Activated CD4-positive, alpha-beta T cell treated with anti-CD3 and anti-CD28 coated beads, Interleukin-2, amount 50 U/mL, for 16 hours (primary cell): ENCODE measurements at places on chromosomes 13 and 19.

DNA sequence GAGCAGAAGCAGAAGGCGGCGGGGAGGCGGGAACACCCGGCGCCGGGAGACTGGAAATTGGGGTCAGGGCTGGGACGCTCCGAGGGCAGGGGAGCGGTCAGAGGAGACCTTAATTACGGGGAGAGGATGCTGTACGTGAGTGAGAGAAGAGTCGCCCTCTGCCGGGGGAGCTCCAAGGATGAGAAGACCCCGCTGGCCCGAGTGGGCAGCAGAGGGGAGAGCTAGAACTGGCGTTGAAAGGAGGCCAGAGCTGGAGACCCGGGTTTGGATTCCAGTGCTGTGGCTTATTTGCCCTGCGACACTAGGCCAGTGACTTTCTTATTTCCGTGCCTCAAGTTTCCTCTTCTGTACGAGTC is 536 bp downstream of the FAM32A start:
- DNase-seq, result no peak

- DNase-seq, result no peak
These were observed 40.0 kb upstream of the FOXO1 start for GRCh38 chr13:40706439-40706838.

DNA sequence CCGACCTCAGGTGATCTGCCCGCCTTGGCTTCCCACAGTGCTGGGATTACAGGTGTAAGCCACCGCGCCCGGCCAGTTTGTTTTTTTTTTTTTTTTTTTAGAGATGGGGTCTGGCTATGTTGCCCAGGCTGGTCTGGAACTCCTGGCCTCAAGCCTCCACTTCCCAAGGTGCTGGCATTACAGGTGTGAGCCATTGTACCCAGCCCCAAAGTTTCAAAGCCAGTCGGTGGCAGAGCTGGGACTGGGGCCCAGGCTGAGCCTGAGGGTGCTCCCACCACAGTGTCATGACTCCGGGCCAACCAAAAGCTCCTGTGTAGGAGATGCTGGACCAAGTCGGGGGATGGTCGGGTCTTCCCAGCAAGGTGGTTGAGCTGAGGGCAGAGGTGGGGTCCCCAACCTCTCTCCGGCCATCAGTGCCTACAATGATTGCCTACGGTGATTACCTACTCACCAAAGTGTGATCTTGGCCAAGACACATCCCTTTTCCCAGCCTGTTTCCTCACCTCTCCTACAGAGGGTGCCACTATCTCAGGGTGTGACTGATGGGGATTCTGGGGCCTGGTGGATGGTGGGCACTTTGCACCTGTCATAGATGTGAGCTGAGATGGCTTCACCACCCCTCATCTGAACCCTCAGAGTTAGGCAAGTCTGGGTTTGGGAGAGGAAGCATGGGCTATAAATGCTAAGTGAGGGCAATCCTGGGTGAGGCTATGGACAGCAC is 5.9 kb upstream of the SAMD1 start:
- no peak for DNase-seq

DNA sequence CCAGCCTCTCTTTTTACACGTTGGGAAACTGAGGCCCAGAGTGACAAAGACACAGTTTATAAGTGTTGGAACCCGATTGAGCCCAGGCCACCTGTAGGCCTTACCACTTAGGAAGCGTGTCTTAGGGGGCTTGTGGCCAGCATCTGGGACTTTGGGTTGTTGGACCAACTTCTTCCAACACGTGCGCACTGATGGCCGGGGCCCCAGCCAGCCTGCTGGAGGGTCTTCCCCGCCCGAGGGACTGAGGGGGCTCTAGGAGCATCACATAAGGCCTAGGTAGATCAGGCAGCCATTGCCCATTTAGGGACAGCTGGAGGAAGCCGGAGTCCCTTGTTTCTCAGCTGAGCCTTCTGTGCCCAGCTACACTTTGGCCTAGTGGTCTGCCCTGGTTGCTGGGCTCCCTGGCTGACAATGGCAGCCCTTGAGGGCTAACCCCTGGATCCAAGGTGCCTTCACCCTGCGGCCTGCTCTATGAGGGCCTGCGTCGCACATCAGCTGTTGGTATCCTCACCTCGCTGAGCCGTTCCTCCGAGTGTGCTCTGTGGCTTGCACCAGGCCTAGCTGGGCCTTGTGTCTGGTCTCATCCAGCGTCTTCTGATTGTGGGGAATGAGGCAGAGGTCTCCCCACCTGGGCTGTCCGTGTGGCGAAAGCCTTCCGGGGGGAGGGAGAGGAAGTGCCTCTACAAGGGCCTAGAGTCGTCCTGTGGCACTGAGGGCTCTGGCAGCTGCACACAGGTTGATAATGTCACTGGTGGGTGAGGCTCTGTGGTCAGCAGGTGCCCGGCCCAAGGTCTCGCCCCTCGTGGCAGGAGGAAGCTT is 1.2 kb downstream of the RAB11B start:
- no peak for DNase-seq

- DNase-seq, result peak; percentile 76
These were observed 454 bp downstream of the BLVRB start for GRCh38 chr19:40465025-40465556.

- DNase-seq, result no peak
These were observed 38.6 kb downstream of the ELL start for GRCh38 chr19:18483119-18483890.

- peak; percentile 48 for DNase-seq
These were observed 6.3 kb upstream of the JUNB start for GRCh38 chr19:12784871-12785430.

GRCh38 chr19:7894612-7895309 is 6.5 kb downstream of the LRRC8E start:
- no peak for DNase-seq

GRCh38 chr13:93416736-93417355 is 190.2 kb downstream of the GPC6 start:
- no peak for DNase-seq

GRCh38 chr13:49954674-49955455 is 18.7 kb upstream of the SPRYD7 start:
- DNase-seq, result no peak

DNA sequence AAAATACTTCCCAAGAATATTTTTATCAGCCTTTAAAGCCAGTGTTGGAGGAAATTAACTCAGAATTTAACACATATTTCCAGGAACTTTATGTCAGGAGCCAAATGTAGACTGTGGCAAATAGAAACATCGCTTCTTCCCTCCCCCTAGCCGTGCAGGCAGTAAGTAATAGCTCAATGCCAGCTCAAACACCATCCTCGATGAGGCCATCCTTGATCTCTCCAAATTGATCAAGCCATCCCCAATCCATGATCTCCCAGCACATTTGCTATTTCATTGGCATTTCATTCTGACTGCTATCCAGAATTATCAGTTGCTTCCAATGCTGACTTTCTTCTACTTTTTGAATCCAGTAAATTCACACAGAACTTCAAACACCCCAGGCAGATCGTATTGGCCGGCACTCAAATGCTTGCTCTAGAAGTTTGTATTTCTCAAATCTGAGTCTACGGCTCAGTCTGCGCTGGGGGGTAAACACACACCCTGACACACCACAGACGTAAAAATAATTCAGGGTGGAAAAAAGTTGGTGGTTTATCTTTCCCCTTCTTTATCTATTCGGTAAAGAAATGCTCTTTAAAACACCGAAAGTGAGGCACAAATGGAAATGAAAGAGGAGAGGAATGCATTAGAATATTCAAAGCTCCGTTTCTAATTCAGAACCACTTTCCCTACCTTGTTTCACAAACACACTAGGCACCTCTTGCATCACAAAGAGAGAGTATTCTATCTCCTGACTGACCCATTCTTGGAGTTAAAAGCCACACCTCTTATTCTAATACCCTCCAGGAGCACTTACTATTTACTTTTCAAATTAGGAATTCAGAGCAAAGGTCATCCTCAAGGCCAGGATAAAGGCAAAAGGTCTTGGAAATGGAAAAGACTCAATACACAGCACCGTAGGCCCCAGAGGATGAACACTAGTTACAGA is 991 bp downstream of the OBI1 start:
- no peak for DNase-seq

DNA sequence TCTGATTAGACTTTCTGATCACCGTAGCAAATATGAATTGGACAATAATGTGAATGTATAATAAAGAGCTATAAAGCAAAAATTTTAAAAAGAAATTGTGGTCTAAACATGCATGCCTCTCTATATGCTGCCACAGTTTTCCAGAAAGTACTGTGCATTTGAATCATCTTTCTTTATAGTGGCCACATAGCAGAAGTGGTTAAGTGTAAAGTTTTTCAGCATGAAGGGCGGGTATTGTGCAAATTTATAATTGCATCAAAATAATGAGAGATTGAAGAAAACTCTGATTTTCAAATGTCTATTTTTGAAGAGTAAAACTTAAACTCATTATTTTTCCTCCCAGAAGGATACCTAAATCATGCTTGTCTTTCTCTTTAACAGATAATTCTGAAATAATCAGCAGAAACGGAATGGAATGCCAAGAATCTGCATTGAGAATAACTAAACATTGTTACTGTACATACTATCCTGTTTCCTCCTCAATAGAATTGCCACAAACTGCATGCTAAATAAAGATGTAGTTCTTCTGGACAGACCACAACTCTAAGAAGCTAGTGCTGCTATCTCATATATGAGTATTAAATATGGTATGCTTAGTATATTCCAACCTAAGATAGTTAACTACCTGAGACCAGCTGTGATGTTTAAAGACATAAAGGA is 42.9 kb upstream of the RAP2A start:
- DNase-seq, result no peak

DNA sequence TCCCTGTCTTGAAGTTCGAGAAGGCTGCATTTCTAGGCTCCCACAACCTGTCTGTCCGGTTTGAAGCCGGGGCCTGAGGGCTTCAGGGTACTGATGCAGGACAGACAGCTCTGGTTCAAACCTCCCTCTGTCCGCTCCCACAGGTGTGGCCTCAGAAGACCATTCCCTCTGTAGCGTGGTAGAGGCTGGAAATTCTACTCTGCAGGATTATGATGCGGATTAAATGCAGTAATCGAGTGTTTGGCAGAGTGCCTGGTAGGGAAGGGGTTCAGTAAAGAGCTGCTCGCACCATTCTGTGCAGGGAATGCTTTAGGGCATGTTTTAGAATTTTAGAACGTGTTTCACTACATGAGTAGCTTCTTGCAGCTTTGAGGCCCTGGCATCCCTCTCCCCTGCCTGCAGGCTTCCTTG is 30.5 kb downstream of the PPP1R37 start:
- DNase-seq, result no peak

DNA sequence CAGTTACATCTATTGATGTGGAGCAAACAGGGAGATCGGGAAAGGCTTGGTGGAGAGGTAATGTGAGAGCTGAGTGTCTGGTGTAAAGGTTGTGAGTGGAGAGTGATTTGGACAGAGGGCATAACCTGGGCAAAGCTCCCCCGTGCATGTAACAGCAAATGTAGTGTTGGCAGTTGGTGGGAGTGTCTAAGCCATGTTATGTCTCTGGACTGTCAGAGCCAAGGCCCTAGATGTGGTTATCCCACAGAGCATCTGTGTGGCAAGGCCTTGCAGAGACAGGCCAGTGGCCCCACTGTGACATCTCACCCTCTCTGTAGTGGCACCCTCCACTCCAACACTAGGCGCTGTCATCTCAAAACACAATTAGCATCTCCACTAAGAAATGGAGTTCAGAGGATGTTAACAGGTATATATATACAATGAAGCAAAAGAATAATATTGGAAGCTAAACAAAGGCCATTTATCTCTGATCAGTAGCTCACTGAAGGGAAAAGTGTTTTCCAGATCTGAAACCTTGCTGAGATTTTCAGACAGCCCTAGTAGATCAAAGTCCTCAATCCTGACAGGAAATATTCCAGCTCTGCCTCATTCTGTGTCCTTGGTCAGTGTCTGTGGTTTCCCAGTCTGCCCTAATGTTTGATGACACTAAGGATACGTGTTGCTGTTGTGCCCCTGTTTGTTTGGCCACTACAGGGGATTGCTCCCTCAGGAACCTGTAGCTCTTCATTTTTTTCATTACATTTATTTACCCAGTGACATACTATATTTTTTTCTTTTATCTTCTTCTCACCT is 20.2 kb downstream of the POLR1D start:
- no peak for DNase-seq

DNA sequence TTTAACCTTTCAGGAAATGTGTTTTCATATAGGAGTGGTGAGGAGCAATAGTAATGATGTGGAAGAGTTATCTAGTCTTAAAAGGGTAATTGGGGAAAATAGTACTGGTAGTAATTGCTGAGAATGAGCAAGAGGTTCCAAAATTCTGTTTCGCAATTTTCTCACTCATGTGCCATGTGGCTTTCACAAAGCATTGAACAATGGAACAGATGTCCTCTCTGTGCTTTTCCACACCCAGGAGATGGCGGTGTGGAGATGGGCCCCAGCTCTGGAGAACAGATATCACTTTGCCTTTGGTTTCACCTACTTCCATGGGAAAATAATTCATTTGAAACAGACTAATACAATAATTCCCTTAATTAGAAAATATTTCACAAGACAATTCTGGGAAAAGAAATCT is 170.0 kb upstream of the SLC10A2 start:
- DNase-seq, result no peak

- DNase-seq, result no peak
These were observed 17.1 kb downstream of the GPATCH1 start for GRCh38 chr19:33098055-33098534.

GRCh38 chr13:72570019-72570418 is 157.4 kb downstream of the MZT1 start:
- no peak for DNase-seq

GRCh38 chr13:107873926-107874325 is 341.4 kb downstream of the LIG4 start:
- no peak for DNase-seq

DNA sequence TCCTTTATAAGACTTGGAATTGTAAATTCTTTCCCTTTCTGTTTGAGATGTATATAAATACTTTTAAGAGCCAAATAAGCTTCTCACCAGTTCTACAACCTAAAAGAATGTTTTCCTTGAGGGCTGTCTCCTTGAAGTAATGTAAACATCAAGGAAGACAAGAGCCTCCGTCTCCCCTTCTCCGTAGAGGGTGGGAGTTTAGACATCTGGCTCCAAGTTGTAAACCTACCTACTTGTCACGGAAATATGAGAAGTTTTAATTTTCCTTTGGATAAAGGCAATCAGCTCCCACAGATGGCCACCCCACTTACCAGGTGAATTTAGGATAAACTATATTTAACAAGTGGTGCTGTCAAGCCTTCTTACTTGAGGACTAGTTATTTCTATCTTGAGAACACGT is 237.9 kb downstream of the NALCN start:
- no peak for DNase-seq

DNA sequence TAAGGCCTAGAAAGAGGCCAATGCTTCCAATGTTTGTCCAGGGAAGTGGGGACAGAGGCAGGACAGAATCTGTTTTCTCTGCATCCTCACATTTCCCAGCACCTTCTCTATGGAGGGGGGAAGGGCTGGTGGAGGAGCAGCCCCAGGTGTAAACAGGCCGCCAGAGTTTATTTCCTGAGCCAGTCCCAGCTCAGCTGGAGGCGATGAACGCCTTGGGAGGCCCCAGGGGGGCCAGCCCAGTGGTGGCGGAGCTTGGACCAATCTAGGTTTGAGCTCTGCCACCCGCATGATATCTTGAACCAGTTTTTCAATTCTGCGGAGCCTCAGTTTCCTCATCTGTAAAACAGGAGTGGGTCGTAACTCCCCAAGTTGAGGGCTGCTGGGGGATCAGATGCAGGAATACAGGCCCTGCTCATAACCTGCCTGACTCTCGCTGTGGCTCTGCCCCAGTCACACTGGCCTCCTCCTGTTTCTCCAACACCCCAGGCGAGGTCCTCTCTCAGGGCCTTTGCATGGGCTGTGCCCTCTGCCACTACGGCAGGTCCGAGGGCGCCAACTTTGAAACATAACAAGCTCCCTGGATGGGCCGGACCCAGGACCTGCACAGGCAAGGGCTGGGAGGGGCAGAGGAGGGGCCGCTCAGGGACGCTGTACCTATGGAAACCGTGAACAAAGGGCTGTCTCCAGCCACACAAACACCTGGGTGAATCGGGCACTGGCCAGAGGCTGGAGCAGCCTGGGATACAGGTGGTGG is 1.1 kb downstream of the TNFAIP8L1 start:
- DNase-seq, result no peak

- no peak for DNase-seq
These were observed 1093.7 kb upstream of the MIR17HG start for GRCh38 chr13:90253806-90254205.
